ENCODE measurements at places on chromosomes 4 and X. TPM values are rescaled to one million over a fixed set of nuclear protein-coding genes. Genes with fewer than 3 reads are reported as not detected.

The PRR32 gene
- total RNA-seq, result not detected

The RPS6KA3 gene
- total RNA-seq, result 61.6 TPM

The ARMCX4 gene
- total RNA-seq, result 17.6 TPM

The UCHL1 gene
- 328 TPM for total RNA-seq

The ZNF185 gene
- 19.7 TPM for total RNA-seq

The GPM6B gene
- not detected for total RNA-seq

The PDS5A gene
- total RNA-seq, result 80.8 TPM

All from endothelial cell of umbilical vein (primary cell).